Left ventricle myocardium inferior (tissue), 1 donor: ENCODE measurements at places on chromosomes 16 and 17.

- DNase-seq, result no peak
These were observed 4.2 kb downstream of the GIT1 start for GRCh38 chr17:29585080-29585751.

DNA sequence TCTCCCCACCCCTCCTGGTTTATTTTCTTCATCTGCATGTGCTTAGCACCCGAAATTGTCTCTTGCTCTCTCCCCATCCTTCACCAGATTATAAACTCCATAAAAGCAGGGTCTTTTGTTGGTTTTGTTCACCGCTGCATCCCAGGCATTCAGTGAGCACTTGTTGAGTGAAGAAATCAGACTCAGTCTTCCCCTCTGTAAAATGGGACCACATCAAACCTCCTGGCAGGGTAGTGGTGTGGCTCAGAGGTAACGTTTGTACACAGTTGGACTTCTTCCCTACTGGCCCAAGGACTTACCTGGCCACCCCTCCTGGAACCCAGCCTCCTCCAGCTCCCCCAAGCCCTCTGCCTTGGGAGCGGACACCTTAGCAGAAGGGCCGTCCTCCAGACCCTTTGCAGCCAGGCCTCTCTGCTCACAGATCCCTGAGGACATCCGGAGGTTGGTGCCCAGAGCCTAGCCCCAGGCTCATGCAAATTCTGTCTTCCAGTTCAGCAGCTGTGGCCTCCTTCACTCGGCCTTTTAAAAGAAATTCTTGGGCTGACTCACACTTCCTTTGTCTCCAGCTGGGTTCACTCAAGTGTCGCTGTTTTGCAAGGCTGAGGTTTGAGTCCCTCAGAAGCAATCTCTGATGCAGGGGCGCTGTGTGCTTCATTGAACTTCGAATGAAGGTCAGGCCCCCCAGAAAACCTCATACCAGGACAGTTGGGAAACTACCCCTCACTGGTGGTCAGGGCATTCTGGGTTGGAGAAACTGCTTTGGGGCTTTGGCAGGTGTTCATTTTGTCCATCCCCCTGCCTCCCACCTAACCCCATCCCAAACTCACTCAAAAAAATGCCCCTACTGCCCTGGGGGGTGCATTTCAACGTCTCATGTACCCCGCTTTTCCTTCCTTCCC is 16.8 kb upstream of the RMI2 start:
- peak; percentile 70 for DNase-seq

- peak; percentile 92 for DNase-seq
These were observed 349.1 kb downstream of the SEC14L1 start for GRCh38 chr17:77489893-77490255.

GRCh38 chr16:66224626-66225025 is 141.9 kb upstream of the CDH5 start:
- no peak for DNase-seq

- DNase-seq, result no peak
These were observed 42.4 kb downstream of the AMFR start for GRCh38 chr16:56382901-56383355.

DNA sequence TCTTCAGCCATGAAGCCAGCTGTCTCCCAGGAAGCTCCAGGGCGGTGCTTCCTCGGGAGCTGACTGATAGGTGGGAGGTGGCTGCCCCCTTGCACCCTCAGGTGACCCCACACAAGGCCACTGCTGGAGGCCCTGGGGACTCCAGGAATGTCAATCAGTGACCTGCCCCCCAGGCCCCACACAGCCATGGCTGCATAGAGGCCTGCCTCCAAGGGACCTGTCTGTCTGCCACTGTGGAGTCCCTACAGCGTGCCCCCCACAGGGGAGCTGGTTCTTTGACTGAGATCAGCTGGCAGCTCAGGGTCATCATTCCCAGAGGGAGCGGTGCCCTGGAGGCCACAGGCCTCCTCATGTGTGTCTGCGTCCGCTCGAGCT is 14.1 kb downstream of the STH start:
- DNase-seq, result no peak

DNA sequence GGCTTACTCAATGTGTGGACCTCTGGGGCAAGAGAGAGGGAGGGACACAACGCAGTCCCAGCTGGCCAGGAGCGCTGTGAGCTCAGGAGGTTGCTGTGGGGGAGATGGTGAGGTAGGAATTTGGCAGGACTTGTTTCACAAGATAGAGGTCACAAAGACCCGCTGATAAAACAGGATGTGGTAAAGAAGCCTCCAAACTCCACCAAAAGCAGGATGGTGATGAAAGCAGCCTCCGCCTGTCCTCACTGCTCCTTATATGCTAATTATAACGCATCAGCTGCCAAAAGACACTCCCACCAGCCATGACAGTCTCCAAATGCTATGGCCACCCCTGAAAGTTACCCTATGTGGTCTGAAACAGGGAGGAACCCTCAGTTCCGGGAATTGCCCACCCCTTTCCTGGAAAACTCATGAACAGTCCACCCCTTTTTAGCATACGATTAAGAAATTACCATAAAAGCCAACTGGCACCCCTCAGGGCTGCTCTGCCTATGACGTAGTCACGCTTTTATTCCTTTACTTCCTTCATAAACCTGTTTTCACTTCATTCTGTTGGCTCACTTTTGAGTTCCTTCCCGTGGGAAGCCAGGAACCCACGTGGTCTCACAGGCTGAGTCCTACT is 5.3 kb upstream of the EIF4A3 start:
- DNase-seq, result no peak

DNA sequence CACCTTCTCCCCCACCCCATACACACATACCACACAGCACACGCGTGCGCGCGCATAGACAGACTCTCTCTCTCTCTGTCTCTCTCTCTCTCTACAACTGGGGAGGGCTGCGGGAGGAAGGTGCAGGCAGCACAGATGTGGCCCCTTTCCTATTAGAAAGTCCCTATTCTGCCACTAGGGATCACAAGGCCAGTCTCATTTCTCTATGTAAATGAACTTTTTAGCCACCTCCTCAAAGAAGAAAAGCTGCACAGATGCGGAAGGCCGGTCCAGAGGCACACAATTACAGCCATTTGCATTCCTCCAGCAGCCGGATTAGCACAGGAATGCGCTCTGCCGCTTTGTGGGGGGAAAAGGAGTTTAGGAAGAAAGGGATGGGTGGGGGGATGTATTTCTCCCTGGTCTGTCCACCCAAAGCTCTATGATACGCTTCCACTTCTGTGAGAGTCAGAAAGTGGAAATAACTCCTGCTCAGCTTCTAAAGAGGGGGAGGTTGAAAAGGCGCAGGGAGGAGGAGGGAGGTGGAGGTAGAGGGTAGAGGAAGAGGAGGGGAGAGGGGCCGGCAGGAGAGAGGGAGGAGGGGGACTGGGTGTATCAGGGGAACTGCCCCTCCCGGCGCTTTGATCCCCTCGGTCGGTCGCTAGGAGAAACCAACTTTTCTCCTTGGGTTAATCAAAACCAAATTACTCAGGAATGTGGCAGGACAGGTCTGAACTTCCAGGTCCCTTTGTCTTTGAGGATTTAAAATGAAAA is 11.7 kb downstream of the ZFHX3 start:
- no peak for DNase-seq

- DNase-seq, result no peak
These were observed 1.9 kb upstream of the ST6GALNAC1 start for GRCh38 chr17:76645481-76645880.

GRCh38 chr17:12107905-12108304 is 87.2 kb downstream of the MAP2K4 start:
- DNase-seq, result no peak

DNA sequence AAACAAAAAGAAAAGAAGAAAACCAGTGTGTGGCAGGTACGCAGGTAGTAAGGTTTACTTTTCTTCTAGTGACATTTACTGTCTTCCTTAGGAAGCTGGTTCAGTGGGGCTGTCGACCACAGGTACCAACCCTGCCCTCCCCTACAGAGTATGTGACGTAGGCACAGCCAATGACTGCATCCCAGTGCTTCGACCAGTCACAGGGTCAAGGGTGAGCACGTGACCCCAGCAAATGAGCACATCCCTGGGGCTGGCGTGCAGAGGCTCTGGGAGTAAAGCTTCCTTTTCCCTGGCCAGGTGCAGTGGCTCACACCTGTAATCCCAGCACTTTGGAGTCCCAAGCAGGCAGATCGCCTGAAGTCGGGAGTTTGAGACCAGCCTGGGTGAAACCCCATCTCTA is 38.9 kb upstream of the PLCG2 start:
- no peak for DNase-seq

DNA sequence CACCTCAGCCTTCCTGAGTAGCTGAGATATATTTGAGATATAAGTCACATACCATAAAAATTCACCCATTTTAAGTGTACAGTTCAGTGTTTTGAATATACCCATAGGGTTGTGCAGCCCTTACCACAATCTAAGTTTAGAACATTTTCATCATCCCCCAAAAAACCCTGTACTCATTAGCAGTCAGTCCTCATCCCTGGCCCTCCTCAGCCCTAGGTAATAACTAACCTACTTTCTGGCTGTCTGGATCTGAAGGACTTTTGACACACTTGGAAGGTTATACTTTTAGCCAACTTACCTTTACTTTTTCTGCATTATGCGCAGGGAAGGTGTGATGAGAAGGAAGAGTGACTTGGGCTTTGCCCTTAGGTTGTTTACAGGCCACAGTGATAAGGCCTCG is 4.0 kb upstream of the PLEKHG4 start:
- DNase-seq, result no peak

DNA sequence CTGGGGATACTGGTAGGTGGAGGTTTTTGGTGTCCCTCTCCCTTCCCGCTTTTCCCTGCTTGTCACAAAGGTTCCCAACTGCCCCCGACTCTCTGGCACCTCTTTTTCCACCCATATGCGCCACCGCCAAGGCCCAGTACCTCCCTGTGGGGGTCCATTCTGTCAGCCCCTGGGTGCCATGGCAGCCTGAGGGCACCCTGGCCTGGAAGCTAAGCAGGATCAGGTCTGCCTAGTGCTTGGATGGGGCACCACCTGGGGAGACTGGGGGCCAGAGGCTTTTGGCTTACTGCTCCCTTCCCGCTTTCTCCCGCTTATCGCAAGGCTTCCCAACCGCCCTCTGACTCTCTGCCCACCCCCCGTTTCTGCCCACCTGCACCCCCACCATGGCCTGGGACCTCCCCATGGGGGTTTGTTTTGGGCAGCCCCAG is 2286.4 kb downstream of the TP53TG3F start:
- DNase-seq, result no peak

GRCh38 chr17:39782481-39782880 is 44.7 kb downstream of the GRB7 start:
- DNase-seq, result no peak

DNA sequence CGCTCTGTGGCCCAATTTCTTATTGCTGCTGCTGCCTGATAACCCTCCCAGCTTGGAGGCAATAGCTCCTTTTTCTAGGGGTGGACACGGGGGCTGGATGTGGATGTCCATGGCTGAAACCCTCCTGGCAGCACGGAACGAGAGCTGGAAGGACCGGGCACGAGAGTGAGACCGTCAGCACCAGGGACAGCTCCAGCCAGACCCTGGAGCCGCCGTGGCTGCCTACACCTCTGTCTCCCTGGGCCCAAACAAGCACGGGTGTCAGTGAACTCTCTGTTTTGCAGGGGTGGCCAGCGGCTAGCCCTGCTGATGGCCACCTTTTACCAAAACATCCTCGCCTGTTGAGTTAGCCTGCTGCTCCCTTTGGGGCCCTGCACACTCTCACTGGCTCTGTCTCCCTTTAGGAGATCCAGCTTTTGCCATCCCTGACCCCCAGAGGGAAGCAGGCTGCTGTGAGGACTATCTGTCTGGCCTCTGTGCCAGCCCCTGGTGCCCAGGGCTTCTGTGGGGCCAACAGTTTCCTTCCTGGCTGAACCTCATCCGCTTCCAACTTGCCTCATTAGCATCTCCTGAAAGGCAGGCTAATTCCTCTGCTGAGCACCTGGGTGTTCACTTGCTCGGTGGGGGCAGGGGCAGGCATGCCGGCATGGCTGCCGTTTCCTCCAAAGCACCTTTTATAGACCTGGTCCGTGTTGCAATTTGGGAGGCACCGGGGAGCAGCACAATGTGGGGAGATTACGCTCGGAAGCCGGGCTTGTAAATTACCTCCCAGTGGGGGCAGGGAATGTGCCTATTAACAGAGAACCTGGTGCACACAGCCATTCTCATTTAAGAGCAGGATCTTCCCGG is 118.1 kb downstream of the ENGASE start:
- peak; percentile 29 for DNase-seq

DNA sequence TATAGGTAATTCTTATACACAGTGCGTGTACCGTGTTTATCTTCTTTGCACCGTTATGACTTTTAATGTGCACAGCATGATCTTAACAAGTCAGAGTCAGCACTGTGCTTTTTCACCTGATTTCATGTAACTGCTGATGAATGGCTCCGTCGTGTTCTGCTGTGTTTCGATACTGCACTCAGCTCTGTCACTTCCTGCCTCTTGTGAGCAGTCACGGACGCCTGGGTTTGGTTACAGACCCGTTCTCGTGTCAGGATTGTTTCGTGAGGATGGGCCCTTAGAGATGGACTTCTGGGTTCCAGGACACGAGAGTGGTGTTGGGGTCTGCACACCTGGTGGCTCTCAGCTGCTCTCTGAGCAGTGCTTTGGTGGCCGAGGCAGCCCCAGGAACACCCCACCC is 24.6 kb downstream of the TBCD start:
- no peak for DNase-seq

GRCh38 chr16:46801428-46802049 is 29.4 kb downstream of the C16orf87 start:
- DNase-seq, result no peak
